ENCODE measurements at places on chromosomes 13 and 19. TPM values are rescaled to one million over a fixed set of nuclear protein-coding genes. Genes with fewer than 3 reads are reported as not detected.

The ZNF415 gene
- total RNA-seq: 10.3 TPM

DNA sequence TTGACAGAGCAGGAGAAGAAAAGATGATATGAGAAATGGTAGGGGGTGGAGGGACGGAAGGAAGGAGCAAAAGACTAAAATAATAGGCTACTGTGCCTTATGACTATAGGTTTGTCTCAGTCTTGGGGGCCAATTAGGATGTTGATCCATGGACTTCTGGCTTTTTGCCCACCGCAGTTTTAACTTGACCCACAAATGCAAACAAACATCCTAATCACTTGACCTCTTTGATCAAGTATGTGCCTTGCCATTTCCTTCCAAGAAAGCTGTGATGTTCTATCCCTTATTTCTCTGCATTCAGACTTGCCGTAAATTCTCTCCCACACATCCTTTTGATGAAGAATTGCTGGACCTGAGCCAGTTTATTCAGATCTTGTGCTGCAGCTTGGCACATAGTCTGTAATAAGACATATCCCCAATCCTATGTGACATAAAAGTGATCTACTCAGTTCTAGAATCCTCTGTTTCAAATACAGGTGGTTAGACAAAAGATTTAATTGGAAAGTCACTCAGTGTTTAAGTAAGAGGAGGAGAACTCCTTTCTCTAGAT is 62.8 kb downstream of the TPT1 start:
- no peak for DNase-seq

- no peak for DNase-seq
Observed at GRCh38 chr13:38527140-38527539, 159.7 kb upstream of the FREM2 start.

GRCh38 chr19:8610041-8610935 is at the start of gene ADAMTS10:
Gene ADAMTS10, minus strand, starts transcription at chr19:8610715. Its CDS starts 5,005 bp downstream, at chr19:8605710.
- DNase-seq: peak; percentile 79

DNA sequence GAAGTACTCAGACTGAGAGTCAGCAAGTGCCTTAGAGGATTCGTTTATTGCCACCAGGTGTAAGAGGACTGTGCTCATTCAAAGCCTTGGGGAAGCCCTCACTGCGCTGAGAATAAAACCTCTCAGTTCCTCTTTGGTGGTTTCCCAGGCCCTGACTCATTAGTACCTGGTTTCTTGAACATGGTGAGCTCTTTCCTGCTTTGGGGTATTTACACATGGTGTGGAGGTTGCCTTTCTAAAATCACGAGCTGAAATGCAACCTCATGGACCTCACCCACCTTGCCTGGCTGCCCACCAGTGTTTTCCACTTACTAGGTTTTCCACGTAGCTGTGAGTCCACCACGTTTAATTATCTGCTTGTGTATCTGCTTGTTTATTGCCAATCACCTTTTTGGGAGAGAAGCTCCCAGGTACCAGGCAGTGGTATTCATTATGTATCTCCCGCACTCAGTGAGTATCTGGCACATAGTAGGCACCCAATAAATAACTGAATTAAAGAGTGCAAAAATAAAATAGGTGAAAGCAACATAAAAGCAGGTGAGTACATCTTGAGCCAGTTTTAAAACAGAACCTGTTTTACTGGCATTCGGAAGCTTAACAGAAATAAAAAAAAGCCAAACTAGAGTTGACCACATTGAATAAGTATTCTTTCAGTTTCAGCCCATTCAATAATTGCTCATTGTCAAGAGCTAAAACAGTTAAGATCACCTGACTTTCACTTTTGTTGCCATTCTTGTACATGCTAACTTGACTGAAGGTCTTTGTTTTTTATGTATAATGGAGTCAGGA is 533.0 kb downstream of the MYO16 start:
- no peak for DNase-seq

All from aorta (tissue), 5 donors.